ENCODE measurements at places on chromosomes 11 and 22.
A peak's percentile ranks its signal among the peaks of the same experiment; 100 is the strongest.

DNA sequence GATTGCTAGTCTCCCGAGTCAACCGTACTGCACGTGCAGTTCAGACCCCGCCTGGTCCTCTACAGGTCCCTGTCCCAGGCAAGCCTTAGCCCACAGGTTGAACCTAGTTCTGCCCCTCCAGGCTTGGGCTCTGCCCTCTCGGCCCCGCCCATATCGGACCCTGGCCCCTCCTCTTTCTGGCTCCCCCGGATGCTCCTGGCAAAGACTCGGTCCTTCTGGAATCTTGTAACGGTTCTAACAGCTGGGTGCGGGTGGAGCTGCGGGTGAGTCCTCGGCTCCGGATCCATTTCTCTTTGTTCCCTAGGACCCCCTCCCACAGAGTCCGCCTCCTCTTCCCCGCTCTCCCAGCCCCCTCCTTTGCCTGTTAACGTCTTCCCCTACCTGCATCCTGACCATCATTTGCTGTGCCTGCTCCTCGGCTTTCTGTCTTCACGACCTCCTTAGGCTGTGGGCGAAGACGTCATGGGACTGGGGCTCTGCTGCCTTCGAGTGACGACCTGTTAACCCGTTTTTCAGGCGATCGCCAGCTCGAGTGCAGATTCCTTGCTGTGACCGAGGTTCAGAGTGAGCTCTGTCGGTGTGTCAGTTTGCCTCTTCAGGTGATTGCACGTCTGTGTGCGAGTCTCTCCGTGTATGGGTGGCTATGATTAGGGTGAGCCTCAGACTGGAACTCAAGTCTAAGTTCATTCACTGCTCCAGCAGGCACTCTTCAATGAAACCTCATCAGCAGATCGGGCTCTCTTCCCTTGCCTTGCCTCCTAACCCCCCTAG, at the start of gene DNHD1:
DNHD1 (plus strand) TSS at position 212 of the 771 bp plus-strand sequence. CDS start 936 bp downstream, outside the sequence.
- H3K27ac ChIP-seq: no peak within 1 kb of the TSS
- peaks cover 28% of the 10 kb centered on the region for H3K36me3 ChIP-seq
- no peaks in the 10 kb centered on the region for H3K4me1 ChIP-seq
- peak within 1 kb of the TSS; percentile 6 for H3K4me3 ChIP-seq

DNA sequence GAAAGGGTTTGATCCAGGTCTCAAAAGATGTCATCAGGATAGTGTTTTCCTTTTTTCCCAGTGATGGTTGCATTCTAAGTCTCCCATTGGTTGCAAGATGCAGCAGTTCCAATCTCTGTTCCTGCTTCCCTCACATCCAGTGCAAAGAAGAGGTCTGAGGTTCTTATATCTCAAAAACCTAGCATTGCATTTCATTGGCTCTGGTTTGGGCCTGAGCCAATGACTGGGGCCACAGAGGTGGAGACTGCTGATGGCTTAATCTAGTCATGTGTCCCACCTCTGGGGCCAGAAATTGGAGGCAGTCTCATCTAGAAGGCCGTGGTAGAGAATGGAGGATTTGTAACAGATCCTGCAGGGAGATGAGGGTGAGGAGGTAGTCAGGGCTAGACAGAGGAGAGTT, 13.2 kb upstream of the MICAL2 start:
- H3K27ac ChIP-seq: no peak overlapping the region
- DNase-seq: no peak
- peaks cover 7% of the 10 kb centered on the region for H3K27me3 ChIP-seq

GRCh38 chr11:108632041-108632704, 32.7 kb upstream of the DDX10 start:
- H3K4me1 ChIP-seq: no peaks in the 10 kb centered on the region
- no peaks in the 10 kb centered on the region for H3K27me3 ChIP-seq
- no peaks in the 10 kb centered on the region for H3K36me3 ChIP-seq
- no peak overlapping the region for H3K27ac ChIP-seq

DNA sequence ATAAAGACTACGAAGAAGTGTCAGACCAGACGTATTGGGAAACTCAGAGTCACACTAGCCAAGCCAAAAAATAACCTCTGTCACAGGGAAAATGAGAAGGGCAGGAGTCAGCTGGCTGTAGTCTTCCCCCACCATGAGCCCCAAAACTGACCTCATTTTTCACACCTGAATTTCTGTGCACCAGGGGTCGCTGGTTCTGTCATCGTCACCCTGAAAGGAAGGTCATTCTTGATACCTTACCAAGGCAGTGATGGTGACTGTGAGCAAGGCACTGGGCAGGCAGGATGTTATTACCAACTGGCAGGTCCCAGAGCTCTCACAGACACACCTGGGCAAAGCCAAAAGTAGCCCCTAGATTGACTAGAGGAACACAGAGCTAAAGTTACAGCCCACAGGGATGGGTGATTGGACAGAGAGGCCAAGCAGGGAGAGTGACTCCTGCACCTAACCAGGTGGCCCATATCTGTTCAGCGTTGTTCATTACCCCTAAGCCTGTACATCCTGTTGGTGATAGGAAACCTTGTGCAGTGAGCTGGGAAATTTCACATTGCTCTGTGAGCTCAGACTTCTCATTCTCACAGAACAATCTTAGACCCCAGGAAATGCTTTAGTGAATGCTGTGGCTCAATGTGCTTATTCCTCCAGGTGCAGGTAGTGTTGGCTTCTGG, 32.3 kb upstream of the OR56A1 start:
- H3K36me3 ChIP-seq: no peaks in the 10 kb centered on the region
- no peaks in the 10 kb centered on the region for H3K4me1 ChIP-seq
- no peak overlapping the region for H3K27ac ChIP-seq
- H3K4me3 ChIP-seq: no peak overlapping the region

GRCh38 chr22:49667236-49667635, 160.4 kb downstream of the BRD1 start:
- no peak overlapping the region for H3K27ac ChIP-seq
- H3K27me3 ChIP-seq: peaks cover 55% of the 10 kb centered on the region
- no peaks in the 10 kb centered on the region for H3K4me1 ChIP-seq
- H3K36me3 ChIP-seq: no peaks in the 10 kb centered on the region
- peak overlapping the region; percentile 19 for H3K4me3 ChIP-seq

GRCh38 chr22:26428515-26429457, at the start of gene ASPHD2:
TSS of gene ASPHD2 (plus strand) at chr22:26429260. CDS start at chr22:26433616, 4,356 bp downstream.
- no peaks in the 10 kb centered on the region for H3K27me3 ChIP-seq
- H3K27ac ChIP-seq: peak within 1 kb of the TSS; percentile 81
- DNase-seq: no peak
- peak within 1 kb of the TSS; percentile 47 for H3K4me3 ChIP-seq

DNA sequence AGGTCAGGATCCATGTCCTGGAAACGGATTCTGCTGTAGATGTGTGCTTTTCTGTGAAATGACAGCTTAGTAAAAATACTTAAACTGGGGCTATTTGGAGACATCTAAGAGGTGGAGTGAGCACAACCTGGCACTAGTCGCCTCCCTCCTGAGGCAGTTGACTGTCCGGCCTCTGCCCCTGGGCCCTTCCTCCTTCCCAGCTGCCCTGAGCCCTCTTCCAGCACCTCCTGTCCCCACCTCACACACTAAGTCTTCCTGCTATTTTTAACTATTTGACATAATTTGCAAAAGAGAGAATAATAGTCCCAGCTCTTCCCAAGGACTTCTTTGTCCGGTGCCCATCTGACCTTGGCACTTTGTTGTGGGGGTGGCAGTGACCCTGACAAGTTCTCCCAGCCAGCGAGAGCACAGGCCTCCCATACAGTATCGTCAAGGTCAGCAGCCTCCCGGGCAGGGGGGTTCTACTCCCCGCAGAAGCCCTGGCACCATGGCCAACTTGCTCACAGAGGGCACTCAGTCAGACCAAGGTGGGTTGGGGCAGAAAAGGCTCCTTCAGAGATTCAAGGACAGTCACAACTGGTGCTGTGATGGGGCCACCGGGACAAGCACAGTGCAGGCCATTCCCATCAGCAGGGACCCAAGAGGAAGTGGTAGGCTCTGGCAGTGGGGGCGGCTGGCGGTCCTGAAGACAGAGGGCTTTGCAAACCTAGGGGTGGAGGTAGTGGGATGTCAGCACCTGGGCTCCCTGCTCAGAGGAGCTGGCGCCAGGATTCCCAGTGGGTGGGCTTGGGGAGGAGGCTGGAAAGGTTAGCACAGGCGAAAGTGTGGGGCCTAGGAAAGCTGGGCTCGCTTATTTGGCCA, 5.5 kb upstream of the NEAT1 start:
- H3K4me1 ChIP-seq: no peaks in the 10 kb centered on the region
- H3K27ac ChIP-seq: peak overlapping the region; percentile 98
- peak; percentile 34 for DNase-seq
- peaks cover 10% of the 10 kb centered on the region for H3K36me3 ChIP-seq
- H3K4me3 ChIP-seq: peak overlapping the region; percentile 80

DNA sequence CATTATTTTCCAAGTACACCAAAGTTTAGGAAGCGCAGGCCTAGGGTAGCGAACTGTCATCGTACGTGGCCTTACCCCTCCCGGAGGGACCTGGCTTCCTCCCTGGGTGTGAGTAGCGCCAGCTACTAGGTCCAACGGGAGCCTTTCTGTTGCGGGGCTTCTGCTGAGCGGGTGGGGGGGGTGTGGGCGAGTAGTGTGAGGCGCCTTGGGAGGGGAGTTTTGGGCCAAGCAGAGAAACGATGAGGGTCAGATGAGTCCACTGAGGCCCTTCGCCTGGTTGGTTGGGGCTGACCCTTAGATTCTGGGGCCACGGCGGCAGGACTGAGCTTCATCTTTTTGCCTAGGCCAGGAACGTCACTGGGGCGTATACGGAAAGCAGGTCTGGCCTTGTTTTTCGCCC, 868 bp downstream of the TEF start:
- peaks cover 13% of the 10 kb centered on the region for H3K36me3 ChIP-seq
- peak overlapping the region; percentile 99 for H3K27ac ChIP-seq
- H3K4me1 ChIP-seq: peaks cover 29% of the 10 kb centered on the region
- H3K4me3 ChIP-seq: peak overlapping the region; percentile 97
- no peak for DNase-seq

GRCh38 chr11:116691771-116692177, 81.0 kb downstream of the BUD13 start:
- H3K27me3 ChIP-seq: no peaks in the 10 kb centered on the region
- no peak for DNase-seq
- H3K27ac ChIP-seq: no peak overlapping the region
- no peaks in the 10 kb centered on the region for H3K4me1 ChIP-seq
- no peaks in the 10 kb centered on the region for H3K36me3 ChIP-seq

- no peak for DNase-seq
- H3K36me3 ChIP-seq: peaks cover 76% of the 10 kb centered on the region
- no peaks in the 10 kb centered on the region for H3K27me3 ChIP-seq
- H3K4me1 ChIP-seq: no peaks in the 10 kb centered on the region
- H3K27ac ChIP-seq: no peak overlapping the region
Measured at GRCh38 chr11:13391217-13391616, 71.8 kb downstream of the BTBD10 start.

GRCh38 chr11:60498399-60498798, 5.8 kb downstream of the MS4A12 start:
- DNase-seq: no peak
- no peak overlapping the region for H3K4me3 ChIP-seq
- H3K27ac ChIP-seq: no peak overlapping the region

GRCh38 chr22:29231971-29232959, 26.6 kb downstream of the EMID1 start:
- H3K4me1 ChIP-seq: peaks cover 5% of the 10 kb centered on the region
- H3K36me3 ChIP-seq: no peaks in the 10 kb centered on the region
- no peak overlapping the region for H3K27ac ChIP-seq
- H3K4me3 ChIP-seq: no peak overlapping the region

GRCh38 chr11:23226331-23227077, 366.2 kb upstream of the CCDC179 start:
- DNase-seq: no peak
- H3K36me3 ChIP-seq: no peaks in the 10 kb centered on the region
- no peaks in the 10 kb centered on the region for H3K4me1 ChIP-seq
- H3K27ac ChIP-seq: no peak overlapping the region

DNA sequence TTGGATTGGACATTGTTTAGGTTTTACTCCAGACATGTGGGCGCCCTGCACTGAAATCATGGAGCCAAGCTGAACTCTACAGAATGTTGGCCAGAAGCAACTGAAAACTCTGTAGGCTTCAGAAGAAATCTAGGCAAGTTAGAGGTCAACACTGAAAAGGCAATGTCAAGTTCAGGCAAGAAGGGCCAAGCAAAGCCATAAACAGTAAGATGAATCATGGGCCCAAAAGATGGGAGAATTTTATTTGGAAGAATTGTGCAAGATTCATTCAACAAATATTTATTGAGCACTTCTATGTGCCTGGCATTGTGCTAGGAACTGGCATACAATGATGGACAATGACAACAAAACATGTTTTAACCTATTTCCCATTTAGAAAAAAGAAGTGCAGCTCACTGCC, 10.9 kb downstream of the HOATZ start:
- H3K27ac ChIP-seq: no peak overlapping the region
- no peaks in the 10 kb centered on the region for H3K27me3 ChIP-seq
- H3K4me3 ChIP-seq: no peak overlapping the region
- H3K4me1 ChIP-seq: peaks cover 6% of the 10 kb centered on the region

- no peak overlapping the region for H3K27ac ChIP-seq
- H3K4me1 ChIP-seq: no peaks in the 10 kb centered on the region
- no peak overlapping the region for H3K4me3 ChIP-seq
Measured at GRCh38 chr11:18731949-18732821, 6.2 kb upstream of the IGSF22 start.

GRCh38 chr22:30861131-30861530, 107.4 kb downstream of the MORC2 start:
- no peaks in the 10 kb centered on the region for H3K36me3 ChIP-seq
- no peaks in the 10 kb centered on the region for H3K4me1 ChIP-seq
- no peak overlapping the region for H3K27ac ChIP-seq
- DNase-seq: peak; percentile 3
- H3K27me3 ChIP-seq: no peaks in the 10 kb centered on the region

GRCh38 chr22:23553438-23553837, 26.7 kb downstream of the IGLL1 start:
- H3K27ac ChIP-seq: no peak overlapping the region
- no peak for DNase-seq
- H3K4me1 ChIP-seq: no peaks in the 10 kb centered on the region
- H3K36me3 ChIP-seq: no peaks in the 10 kb centered on the region

DNA sequence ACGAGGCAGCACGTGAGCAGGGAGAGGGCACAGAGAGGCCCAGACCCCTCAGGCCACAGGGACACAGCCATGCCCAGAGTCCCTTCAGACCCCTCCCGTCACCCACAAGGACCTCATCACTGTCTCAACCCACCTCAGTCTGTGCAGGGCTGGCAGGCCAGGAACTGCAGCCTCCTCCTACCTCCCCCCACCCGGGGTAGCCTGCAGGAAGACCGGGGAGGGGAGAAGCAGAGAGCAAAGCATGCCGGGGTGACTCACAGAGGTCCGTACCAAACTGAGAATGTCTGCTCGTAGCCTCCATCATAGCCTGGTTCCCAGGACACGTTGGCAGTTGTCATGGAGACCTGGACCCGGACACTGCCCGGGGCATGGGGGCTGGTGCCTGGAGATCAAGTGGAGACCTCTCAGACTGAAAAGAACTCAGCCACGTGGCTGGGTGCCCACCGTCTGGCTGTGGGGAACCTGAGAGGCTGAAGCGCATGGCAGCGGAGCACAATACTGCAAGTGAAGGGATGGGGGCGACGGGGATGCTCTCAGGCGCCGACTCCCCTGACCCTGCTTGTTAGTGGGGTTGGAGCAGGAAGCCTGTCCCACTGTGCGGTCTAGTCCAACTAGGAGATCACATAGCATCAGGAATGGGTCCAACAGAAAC, 27.2 kb downstream of the IGSF9B start:
- H3K4me3 ChIP-seq: no peak overlapping the region
- DNase-seq: no peak
- H3K36me3 ChIP-seq: no peaks in the 10 kb centered on the region
- no peaks in the 10 kb centered on the region for H3K27me3 ChIP-seq
- H3K4me1 ChIP-seq: no peaks in the 10 kb centered on the region

GRCh38 chr22:20948450-20948849, 18.6 kb upstream of the AIFM3 start:
- no peak for DNase-seq
- no peaks in the 10 kb centered on the region for H3K36me3 ChIP-seq
- no peaks in the 10 kb centered on the region for H3K4me1 ChIP-seq
- no peak overlapping the region for H3K4me3 ChIP-seq
- no peaks in the 10 kb centered on the region for H3K27me3 ChIP-seq

GRCh38 chr11:665704-666281, 28.7 kb downstream of the DRD4 start:
- H3K4me1 ChIP-seq: peaks cover 4% of the 10 kb centered on the region
- DNase-seq: no peak
- no peak overlapping the region for H3K27ac ChIP-seq
- no peaks in the 10 kb centered on the region for H3K27me3 ChIP-seq
- H3K4me3 ChIP-seq: no peak overlapping the region

All from tibial nerve (tissue), 4 donors.